ENCODE measurements at places on chromosomes 1 and 21.

GRCh38 chr21:42632336-42632751 lies 21.1 kb upstream of the PDE9A start:
- DNase-seq = no peak

GRCh38 chr1:150320667-150320978 lies 710 bp upstream of the PRPF3 start:
- no peak for DNase-seq

- no peak for DNase-seq
Observed at GRCh38 chr1:10694274-10694632, 102.2 kb downstream of the CASZ1 start.

GRCh38 chr1:197967066-197967465 lies 49.9 kb downstream of the LHX9 start:
- DNase-seq = no peak

DNA sequence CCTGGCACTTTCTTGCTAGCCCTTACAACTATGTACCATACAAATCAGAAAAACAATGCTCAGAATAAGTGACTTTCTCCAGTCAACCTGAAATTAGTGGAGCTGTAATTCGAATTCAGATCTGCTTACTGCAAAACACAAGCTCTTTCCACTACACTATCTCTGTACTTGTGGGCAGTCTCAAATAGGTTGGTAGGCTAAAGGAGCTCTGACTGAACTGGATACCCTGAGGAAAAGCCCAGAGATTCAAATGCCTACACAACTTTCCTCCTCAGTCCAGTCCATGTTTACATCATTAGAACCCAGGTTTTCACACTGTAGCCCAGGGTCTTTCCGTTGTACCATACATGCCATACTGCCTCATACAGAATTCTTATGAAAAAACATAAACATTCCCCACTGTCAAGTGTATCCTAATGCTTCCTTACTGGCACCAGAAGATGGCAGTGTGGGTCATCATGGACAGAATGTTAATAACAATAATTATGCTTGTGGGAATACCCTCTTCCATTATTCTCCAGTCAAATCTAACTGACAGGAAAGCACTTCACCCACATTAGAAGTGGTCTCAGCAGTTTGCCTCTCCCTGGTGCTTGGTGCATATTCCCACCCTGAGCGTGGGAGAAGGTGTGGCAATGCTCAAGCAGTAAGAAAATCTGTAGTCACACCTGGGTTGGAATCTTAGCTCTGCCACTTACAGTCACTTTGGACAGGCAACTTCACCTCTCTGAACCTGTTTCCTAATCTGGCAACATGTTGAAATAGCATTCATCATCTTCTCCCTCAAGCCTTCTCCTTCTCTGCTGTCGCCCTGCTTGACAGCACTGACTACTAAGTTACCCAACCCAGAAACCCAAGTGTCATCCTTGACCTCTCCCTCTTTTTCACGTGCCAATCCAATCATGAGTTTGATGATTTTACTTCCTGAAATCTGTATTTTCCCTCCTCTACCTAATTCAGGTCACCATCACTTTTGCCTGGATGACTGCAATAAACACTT lies 14.4 kb upstream of the ZFYVE9 start:
- DNase-seq = no peak

- no peak for DNase-seq
Observed at GRCh38 chr1:230032516-230033281, 34.3 kb upstream of the GALNT2 start.

- DNase-seq = no peak
Observed at GRCh38 chr1:30038134-30039025, 685.0 kb downstream of the MATN1 start.

GRCh38 chr1:182069028-182069466 lies 7.5 kb upstream of the ZNF648 start:
- no peak for DNase-seq

GRCh38 chr1:94247138-94248094 lies 10.0 kb upstream of the ARHGAP29 start:
- no peak for DNase-seq

DNA sequence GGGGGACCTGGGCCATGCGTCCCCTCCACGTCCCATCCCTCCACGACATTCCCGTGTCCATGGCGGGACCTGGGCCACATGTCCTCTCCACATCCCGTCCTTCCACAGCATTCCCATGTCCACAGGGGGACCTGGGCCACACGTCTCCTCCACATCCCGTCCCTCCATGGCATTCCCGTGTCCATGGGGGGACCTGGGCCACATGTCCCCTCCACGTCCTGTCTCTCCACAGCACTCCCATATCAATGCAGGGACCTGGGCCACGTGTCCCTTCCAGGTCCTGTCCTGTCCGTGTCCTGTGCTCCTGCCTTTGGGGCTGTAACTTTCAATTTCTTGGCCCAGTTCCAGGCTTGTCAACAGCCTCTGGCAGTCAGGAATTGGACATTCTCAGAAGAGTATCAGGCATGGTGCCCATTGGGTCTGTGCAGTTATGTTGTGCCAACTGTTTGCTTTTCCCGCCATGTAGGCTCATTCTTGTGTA lies 47.1 kb downstream of the WNT9A start:
- no peak for DNase-seq

GRCh38 chr1:164693564-164694359 lies 134.8 kb downstream of the PBX1 start:
- DNase-seq = no peak

DNA sequence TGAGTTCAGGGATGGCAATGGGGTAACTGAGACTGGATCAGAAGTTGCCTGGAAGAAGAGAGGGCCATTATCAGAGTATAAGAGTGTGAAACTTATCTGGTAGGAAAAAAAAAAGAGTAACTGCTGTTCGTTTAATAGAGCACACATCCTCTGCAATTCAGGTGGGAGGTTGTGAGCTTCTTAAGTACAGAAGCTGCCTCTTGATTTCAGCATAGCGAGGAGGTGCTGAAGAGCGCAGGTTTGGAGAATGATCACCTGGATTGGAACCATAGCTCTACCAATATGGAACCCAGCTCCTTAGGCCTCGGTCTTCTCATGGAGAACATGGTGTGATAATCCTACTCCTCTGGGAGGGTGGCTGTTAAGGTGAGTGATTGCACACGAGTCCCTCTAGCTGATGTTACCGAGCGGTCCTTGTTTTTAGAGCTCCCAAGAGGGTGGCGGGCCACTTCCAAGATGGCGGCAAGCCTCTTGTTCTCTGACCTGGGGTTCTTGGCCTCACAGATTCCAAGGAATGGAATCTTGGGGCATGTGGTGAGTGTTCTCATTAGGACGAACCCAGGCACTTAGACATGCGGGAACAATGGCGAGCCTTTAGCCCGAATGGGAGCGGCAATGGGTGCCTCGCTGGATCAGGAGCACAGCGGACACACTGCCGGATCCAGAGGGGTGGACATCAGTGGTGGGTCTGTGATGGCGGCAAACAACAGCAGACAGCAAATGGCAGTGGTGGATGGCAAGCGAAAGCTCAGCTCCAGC lies 3.3 kb upstream of the MX1 start:
- peak; percentile 7 for DNase-seq

DNA sequence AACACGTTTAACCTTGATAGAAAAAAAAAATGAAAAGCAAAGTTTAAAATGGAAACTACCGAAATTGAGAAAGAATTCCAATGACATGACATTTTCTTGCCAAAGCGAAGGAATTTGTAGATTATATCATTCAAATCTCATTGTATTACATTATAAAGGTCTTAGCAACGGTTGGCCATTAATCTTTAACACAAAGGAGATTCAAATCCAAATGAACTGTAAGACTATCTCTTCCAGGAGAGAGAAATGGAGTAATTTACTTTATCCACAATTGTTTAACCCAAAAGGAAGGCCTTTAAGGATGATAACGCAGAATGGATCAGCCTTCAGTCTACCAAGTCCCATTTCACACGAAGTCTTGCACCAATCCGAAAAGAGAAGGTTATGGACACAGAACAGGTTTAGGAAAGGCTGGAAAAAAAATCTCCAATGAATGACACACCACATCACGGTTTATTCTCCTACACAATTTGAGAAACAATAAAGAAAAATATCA lies 1.5 kb downstream of the ENAH start:
- DNase-seq = no peak

DNA sequence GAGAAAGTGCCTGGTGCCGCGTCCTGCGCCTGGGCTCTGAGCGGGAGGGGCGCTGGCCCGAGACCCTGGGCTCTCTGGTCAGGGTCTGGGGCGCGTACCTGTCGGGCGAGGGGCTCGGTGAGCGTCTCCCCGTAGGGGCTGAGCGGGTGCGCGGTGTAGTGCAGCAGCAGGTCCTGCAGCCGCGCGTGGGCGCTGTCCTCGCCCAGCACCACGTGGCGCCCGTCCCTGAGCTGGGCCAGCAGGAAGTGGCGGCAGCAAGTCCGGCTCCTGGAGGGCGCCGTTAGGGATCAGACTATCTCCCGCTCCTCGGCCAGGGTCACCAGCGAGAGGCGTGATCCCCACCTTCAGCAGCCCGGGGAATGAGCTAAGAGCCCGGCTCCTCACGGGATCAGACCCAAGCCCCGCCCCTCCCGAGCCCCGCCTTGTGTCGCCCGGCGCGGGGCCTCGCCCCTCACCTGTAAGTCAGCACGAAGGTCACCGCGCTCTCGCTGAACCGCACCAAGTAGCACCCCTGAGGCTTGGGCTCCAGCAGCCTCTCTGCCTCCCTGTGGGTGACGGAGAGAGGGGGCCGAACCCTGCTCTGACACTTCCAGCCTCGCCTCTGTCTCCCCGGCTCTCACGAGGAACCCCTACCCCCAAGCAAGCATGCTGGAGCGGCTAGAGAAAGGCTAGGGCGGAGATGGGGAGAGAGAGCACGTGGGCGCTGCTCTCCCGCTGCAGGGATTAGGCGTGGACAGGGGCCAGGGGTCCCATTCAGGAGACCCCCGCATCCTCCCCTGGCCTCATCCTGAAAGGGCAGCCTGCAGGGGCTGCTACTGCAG lies 2.7 kb downstream of the SH2D2A start:
- peak; percentile 59 for DNase-seq

- no peak for DNase-seq
Observed at GRCh38 chr1:58592522-58593134, 15.6 kb upstream of the TACSTD2 start.

GRCh38 chr1:113616156-113616555 lies 143.1 kb downstream of the PHTF1 start:
- no peak for DNase-seq

GRCh38 chr1:239322369-239322768 lies 64.0 kb upstream of the CHRM3 start:
- no peak for DNase-seq

GRCh38 chr1:244371242-244372141 lies 80.2 kb downstream of the ADSS2 start:
- no peak for DNase-seq

DNA sequence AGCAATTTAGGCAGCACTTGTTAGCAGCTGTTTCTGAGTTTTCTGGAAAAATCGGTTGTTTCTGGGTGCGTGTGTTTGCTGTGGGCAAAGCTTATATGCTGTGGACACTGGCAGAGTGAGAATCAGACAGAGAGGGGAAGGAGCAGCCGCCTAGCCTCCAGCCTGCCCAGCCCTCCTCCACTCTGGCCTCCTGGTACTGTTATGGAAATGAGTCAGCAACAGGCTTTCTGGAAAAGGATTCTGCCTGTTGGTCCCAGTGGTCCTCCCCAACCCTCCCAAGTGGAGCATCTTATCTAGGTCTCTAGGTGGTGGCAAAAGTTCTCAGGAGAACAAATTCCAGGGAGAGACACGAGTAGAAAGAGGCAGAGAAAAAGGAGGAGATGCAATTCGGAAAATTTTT lies 42.2 kb upstream of the GOLT1A start:
- no peak for DNase-seq

DNA sequence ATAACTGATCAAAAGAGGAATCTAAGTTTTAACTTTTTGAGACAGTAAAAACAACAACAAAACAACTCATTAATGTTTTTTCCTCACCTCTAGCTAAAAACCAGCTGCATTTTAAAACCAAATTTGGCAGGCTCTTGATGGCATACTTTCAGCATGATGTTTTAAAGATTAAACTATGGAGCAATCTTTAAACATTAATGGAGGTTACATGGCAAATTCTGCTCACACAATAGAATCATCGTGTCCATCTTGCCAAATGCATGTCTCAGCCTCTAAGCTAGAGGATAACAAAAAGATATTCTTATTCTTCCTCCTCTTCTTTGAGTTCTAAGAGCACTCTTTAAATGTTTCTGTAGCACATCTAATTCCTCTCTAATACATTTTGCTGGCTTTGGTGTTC lies 579.8 kb upstream of the PKN2 start:
- no peak for DNase-seq

GRCh38 chr1:216742625-216743024 lies 19.4 kb upstream of the ESRRG start:
- DNase-seq = no peak

GRCh38 chr1:27519331-27520258 lies 29.6 kb upstream of the WASF2 start:
- no peak for DNase-seq

DNA sequence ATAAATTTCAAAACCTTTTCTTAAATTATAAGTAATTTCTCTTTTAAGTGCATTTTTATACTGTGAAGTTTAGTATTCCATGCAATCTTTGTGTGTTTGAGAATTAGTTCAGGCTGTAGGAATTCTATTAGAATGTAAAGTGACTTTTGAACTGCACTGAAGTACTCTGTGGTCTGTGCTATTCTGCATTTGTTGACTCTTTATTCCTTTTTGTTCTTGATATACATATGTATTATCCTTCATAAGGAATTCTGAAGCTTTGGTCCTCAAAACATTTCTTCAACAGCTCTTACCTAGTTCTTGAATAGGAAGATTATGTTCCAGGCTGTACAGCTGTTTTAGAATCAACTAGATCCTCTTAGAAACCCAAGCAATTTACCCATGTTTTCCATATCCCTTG lies 158.0 kb downstream of the HS2ST1 start:
- no peak for DNase-seq

GRCh38 chr1:5611431-5611830 lies 380.8 kb downstream of the NPHP4 start:
- no peak for DNase-seq

GRCh38 chr1:201561601-201562000 lies 22.7 kb downstream of the NAV1 start:
- DNase-seq = no peak

GRCh38 chr21:38853421-38853919 lies 47.7 kb downstream of the ETS2 start:
- no peak for DNase-seq

DNA sequence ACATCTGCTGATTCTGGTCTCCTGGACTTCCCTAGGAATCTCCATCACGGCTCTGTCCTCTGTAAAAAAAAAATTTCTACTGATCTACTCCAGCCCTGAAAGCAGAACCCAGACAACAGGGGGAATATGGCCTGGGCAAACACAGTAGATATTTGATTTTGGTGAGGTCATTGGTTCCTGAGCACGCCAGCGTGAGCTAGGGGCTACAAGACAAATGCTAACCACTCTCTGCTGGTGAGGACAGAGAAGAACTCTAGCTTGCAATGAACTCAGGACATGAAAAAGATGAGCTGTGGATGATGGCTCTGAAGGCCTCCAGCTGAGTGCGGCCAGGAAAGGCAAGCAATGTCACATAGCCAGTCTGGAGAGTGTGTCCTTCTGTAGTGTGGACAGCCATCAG lies 17.2 kb upstream of the FYB2 start:
- DNase-seq = no peak

DNA sequence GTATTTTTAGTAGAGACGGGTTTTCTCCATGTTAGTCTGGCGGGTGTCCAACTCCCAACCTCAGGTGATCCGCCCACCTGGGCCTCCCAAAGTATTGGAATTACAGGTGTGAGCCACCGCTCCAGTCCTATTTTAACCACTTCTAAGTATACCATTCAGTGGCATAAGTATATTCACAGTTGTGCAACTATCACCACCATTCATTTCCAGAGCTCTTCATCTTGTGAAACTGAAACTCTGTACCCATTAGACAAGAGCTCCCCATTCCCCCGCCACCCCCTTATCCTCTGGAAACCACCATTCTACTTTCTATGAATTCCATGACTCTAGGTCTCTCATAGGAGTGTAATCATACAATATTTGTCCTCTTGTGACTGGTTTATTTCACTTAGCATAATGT lies 40.2 kb upstream of the CAMTA1 start:
- DNase-seq = no peak
